ENCODE measurements at places on chromosomes 12 and 14. TPM values are rescaled to one million over a fixed set of nuclear protein-coding genes. Genes with fewer than 3 reads are reported as not detected.

The POTEG gene
- not detected for total RNA-seq

The TAS2R7 gene
- total RNA-seq, result not detected

The NINJ2 gene
- 5.5 TPM for total RNA-seq

The TSPAN8 gene
- total RNA-seq, result not detected

The TTC8 gene
- total RNA-seq, result 20.5 TPM

The ZNF385A gene
- total RNA-seq, result 0.37 TPM

The KIF5A gene
- total RNA-seq, result 0.20 TPM

Measured in subcutaneous preadipocyte (primary cell).